ENCODE measurements at places on chromosomes 1 and 21.

- peak; percentile 63 for DNase-seq
These were observed 583 bp downstream of the MEF2D start for GRCh38 chr1:156499842-156500542.

DNA sequence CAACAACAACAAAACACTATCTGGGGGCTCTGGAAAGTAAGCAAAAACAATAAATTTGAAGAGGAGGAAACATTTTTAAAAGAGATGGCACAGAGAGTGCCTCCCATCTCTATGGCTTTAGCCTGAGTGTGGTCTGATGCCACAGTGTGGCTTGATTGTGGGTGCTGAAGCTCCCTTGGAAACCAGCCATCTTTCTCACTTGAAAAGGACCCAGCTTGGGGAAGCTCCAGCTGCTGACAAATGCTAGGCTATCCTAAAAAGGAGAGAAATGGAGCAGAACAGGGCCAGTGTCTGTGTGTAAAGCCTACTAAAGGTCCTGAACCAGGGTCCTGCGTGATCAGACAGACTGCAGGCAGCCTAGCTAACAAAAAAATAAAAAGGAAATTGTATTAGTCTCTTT, 642.0 kb upstream of the PTBP2 start:
- no peak for DNase-seq

DNA sequence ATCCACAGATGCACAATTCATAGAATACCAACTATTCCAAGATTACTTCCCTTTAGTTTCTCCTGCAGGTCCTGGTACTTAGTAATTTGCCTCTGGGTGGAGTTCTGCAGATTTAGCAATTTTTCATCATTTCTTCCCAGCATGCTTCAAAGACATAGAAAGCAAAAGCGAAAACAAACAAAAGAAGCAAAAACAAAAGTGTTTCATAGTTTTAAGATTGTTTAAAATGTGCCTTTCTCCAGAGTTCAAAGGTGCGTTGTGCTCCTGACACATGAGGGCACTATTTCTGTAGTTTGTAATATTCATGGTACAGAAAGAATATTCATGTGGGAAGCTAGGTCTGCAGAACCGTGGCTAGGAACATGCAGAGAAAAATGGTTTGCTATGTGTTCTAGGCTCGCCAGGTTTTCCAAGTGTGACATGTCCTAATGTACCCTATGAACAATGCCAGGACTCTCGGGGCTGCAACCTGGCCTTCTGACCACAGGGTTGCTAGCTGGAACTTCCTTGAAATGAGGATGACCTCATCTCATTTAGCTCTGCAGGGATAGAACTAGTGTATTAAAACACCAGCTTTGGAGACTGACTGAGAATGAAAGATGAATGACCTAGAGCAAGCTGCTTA, 30.0 kb upstream of the RCSD1 start:
- DNase-seq, result peak; percentile 24

- DNase-seq, result no peak
These were observed 53.0 kb downstream of the RGS2 start for GRCh38 chr1:192861860-192862259.

DNA sequence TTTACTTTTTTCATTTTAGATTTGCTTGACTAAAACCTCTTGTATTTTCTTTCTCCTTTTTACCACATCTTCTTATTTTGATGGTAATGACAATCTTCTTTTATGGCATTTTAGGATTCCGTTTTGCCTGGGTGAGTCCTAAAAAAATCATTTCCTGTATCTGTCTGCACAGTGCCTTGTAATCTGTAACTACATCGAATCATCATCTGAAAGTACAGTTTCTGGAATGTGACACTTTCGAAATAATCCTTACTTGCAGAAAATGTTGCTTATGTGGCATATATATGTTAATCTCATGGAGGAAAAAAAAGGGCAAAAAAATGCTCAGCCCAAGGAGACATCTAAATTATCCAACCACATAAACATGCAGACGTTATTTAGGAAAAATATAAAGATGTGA, 29.0 kb downstream of the GREM2 start:
- no peak for DNase-seq

- no peak for DNase-seq
These were observed 103.5 kb upstream of the ZBTB40 start for GRCh38 chr1:22347854-22348760.

- DNase-seq, result no peak
These were observed 267.0 kb downstream of the DNM3 start for GRCh38 chr1:172108161-172108893.

GRCh38 chr1:42931108-42931539, 27.5 kb downstream of the SLC2A1 start:
- peak; percentile 34 for DNase-seq

DNA sequence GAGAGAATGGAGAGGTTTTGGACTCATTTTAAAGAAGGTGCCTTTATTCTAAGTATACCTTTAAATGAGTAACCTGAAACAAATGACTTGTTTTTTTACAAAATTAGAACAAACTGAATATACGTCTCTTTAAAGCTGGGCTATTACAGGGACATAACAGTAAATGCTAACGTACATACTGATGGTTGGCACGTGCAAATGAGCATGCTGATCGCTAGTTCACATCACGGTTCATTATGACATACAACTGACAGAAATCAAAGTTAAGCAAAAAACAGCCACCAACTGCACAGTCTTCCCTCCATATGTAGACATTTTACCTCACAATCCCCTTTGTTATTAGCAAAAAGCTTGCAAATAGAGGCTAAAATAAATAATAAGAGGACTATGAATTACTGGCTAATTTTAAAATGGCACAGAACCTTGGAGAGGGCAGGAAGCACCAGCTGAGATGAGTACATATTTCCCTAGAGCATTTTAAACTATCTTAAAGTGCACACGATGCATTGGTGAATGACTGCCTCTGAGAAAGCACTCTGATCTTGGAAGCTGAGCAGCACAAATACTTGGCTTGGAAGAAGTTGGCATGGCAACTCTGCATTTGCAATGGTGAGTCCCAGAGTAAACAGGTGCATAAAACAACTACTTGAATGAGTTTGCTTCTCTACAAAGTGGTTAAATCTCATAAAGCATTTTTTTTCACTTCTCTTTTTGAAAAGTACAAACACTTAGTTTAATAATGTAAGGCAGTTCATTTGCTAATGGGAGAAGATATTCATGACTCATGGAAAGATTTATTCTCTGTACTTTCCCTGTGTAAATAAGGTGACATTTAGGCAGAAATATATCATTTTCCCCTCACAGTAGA, 204.7 kb downstream of the LHX8 start:
- peak; percentile 1 for DNase-seq

- no peak for DNase-seq
These were observed 345.5 kb downstream of the SMYD3 start for GRCh38 chr1:246161626-246162025.

DNA sequence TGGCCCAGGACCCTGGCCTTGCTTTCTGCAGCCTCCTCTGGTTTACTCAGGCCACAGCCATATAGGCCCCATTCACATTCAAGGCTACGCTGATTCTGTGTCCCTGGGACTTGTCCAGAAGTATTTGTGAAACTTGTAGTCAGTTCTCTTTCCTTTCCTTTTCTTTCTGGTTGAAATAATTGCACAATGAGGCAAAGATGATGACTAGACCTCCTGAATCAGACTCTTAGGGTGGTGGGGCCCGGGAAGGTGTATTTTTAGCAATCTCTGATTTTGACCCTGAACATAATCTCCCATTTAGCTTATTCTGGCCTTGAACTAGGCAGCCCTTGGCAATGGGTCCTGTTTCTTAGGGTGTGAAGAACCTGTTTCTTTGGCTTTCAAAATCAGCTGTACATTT, 39.9 kb downstream of the STUM start:
- no peak for DNase-seq

Measured in midbrain (tissue), 1 donor.